ENCODE measurements at places on chromosomes 12 and 14.

DNA sequence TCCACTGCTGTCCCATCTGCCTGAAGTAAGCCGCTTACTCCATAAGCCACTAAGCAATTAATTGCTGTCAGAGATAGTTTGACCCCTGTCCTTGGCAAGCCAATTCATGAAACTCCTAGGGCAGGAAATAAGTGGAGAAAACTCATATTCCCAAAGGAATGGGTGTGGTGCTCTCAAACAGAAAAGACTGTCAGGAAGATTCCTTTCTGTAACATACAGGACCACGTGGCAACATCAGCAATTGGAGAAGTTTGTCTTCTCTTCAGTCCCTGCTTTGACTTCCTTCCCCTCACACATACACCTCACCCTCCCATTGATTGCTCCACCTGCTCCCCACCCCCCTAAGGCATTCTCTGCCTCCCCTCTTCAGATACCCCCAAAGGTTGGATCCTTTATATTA is 36.2 kb upstream of the MDM1 start:
- DNase-seq, result no peak

DNA sequence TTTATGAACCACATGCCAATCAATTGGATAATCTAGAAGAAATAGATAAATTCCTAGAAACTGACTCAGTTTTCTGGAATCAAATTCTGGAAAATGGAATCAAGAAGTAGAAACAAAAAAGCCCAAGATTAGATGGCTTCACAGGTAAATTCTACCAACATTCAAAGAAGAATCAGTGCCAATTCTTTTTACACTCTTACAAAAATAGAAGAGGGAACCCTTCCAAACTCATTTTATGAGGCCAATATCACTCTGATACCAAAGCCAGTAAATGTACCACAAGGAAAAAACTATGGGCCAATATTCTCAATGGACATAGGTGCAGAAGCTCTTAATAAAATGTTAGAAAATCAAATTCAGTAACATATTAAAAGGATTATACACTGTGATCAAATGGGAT is 35.7 kb upstream of the MYRFL start:
- no peak for DNase-seq

GRCh38 chr12:43988838-43989560 is 153.1 kb downstream of the TMEM117 start:
- DNase-seq, result no peak

DNA sequence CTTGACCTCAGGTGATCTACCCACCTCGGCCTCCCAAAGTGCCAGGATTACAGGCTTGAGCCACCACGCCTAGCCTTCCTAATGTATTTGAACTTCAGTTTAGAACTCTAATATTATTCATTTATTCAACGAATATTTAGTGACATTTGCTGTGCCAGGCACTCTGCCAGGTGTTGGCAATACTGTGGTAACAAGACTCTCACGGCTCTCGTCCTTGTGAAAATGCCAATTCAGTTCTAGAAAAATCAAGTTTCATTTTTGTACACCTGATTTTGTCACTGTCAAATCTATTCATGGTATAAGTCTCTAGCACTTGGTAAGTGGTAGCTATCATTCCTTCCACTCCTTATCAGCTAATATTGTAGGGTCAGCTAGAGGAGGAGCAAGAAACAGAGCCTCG is 6.3 kb upstream of the PWP1 start:
- no peak for DNase-seq

DNA sequence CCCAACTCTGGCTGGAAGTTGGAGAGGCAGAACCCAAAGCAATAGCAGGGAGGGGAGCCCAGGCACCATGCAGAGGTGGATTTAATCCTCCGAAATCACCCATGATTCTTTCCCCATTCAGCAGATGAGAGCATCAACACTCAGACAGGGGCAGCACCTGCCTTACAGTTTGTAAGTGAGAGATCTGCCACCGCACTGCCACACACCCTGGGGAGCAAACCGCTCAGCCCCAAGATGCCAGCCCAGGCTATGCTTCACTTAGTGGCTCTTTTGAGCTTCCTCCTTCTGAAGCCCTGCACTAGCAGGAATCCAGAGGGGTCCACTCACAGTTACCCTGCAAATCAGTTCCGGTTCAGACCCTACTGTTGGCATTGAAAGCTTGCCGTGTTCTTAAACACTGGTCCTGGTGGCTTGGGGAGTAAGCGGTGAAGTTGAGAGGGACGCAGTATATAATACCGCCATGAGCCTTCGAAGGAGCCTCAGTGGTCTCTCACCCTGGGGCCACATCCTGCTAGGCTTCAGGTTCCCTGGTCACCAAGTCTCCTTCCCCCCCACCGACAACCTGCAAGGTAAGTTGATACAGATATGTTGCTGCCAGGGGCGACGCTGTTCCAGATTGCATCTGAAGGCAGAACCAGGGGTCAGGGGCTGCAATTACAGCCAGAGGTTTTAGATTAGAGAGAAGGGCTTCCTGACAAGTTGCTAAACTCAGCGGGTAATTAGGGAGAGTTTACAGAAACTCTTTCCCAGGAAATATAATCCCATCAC is 72.0 kb upstream of the CCND2 start:
- DNase-seq, result no peak

GRCh38 chr12:82593901-82594396 is 92.8 kb upstream of the TMTC2 start:
- no peak for DNase-seq

Data from central memory CD4-positive, alpha-beta T cell (primary cell).